Fibroblast of the aortic adventitia (primary cell): ENCODE measurements at places on chromosomes 13 and 19. TPM values are rescaled to one million over a fixed set of nuclear protein-coding genes. Genes with fewer than 3 reads are reported as not detected.

GRCh38 chr19:39385629-39386411 is 5.1 kb downstream of the PAF1 start:
- no peak for DNase-seq

- DNase-seq: no peak
Observed at GRCh38 chr13:95181586-95181985, 119.7 kb downstream of the ABCC4 start.

GRCh38 chr13:18991060-18991459 is 190.6 kb downstream of the TUBA3C start:
- no peak for DNase-seq

Gene ZNF43
- 9.8 and 13.6 TPM in 2 replicates for total RNA-seq

DNA sequence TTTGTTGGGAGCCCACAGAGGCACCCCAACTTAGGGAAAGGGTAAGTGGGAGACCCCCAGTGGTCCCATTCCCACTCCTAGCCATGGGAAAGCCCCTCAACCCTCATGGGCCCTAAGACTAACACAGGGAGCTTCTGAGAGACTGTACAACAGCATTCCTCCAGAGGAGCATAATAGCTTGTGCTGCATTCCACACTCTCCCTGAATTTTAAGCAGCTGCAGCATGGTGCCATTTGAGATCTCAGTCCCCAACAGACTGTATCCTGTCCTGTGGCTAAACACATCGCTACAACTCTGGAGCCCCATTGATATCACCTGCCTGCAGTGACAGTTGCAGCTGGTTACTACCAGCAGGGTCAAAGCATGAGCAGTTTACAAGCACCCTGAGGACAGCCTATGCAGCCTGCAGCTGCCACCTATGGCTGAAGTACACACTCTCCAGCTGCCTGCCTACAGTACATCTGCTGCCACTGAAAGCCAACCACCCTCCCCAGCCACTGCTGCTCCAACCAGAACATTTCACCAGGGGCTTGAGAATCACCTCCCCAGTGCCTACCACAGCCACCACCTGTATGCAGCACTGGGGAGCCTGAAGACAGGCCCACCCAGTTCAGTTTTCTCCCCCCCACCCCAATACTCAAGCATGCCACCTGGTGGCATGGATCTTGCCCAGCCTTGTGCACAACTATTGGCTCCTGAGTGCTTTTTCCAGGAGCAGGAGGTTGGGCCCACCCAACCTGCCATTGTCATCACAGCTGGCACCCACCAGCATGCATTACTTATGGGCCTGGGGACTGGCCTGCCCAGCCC is 557.3 kb downstream of the GPC5 start:
- no peak for DNase-seq

DNA sequence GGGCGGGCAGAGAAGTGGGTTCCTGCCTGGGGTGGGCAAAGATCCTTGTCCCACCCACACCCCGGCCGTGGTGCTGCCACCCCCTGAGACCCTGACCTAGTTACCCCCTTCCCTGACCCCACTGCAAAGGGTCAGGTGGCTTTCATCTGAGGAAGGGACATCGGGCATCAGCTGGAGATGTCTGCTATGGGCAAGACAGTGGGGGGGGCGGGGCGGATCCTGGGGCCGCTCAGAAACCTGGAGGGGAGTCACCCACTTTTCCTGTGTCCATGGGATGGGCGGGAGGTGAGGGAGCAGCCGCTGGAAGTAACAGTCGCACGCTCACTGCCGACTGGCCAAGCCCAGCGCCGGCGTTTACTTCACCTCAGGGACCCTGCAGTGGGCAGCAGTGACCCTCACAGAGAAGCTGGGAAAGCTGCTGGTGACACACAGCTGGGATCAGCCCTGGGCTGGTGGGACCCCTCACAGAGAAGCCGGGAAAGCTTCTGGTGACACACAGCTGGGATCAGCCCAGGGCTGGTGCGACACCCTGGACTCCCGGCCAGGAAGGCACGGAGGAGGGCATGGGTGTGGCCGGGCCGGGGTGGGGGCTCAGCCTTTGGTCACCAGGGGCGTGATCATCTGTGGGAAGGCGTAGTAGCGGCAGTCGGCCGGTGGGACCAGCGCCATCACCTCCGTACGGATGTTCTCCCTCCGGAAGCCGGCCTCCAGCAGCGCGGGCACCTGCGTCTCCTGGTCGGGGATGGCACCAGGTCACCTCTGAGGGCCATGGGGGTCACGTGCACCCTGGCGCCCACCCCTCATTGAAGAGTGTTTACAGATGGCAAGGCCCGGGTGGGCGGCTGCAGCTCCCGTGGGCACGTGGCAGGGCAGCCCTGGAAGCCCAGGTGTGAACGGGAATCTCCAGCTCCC is 4.3 kb downstream of the GAMT start:
- no peak for DNase-seq

- DNase-seq: no peak
Observed at GRCh38 chr19:2615782-2616181, 86.7 kb downstream of the GNG7 start.

DNA sequence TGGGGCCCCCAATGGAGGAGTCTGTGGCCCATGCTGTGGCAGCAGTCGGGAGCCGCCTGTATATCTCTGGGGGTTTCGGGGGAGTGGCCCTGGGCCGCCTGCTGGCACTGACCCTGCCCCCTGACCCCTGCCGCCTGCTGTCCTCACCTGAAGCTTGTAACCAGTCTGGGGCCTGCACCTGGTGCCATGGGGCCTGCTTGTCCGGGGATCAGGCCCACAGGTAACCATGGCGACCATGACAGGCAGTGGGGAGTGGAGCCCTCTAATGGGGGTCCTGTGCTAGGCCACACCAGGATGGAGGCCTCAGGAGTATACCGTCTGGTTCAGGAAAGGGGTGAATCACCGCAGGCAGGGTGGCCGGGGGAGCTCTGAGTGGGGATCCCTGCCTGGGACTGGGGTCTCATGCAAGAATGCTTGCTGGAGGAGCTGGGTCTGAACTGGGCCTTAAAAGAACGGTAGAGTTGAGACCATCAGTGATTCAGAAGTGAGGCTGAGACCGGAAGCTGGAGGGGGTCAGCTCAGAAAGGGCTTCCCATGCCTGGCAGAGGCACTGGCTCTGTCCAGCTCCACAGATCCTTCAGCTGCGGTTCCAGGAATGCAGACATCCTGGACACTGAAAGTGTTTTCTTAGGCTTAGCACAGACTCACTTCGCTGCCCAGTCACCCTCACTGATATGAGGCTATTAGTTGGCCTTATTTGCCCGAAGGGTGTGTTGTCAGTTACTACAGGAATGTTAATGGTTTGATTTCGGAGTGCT is 29.1 kb downstream of the CNFN start:
- peak; percentile 76 for DNase-seq

Gene ADGRE1
- total RNA-seq: not detected in 2 replicates

DNA sequence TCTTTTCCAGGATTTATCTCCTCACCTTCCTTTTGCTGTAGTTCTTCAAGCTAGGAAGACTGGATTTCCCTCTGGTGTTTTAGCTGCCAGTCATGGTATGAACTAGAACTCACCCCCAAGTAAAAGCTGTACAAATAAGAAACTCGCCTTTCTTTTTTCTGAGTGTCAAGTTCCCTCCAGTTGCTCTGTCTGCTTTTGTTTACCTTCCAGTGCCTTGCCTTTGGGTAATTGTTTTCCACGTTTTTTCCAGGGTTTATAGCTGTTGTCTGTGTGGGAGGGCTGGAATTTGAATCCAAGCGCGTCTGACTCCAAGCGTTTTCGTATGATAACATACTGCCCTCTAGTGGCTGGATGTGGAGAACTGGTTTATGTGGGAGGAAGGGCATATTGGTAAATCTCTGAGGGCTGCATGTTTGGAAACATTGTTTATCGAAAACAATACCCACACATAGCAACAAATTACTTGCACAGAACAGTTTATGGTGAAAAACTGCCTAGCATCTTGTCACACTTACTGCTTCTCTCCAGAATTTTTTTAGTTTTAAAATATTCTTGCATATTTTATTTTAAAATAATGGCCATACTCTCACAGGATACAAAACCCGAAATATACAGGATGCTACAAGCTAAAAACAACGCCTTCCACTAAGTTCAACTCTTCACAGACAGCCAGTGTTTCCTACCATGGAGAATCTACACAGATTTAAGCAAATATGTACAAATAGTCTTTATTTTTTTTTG is 19.2 kb downstream of the RCN3 start:
- peak; percentile 92 for DNase-seq

Gene DKKL1
- total RNA-seq: 0.18 TPM in 1 of 2 replicates, not detected in the other

Gene HRC
- not detected in 2 replicates for total RNA-seq

DNA sequence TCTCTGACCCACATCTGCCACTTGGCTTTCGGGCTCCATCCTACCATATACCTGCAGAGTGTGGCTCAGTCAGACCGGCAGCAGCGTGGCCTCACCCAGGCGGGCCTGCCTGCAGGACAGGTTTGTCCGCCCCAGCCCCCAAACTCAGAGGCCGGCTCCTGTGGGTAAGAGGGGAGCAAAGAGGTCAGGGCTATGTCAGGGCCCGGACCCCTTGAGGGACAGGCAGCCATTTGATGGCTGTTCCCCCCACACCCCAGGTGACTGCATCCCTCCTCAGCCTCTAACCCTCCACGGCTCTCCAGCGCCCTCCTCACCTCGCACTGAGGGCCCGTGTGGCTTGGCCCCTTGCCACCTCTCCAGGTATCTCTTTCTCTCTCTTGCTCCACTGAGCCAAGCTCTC is 12.3 kb upstream of the ZBTB32 start:
- no peak for DNase-seq

Gene RFPL4A
- not detected in 2 replicates for total RNA-seq

DNA sequence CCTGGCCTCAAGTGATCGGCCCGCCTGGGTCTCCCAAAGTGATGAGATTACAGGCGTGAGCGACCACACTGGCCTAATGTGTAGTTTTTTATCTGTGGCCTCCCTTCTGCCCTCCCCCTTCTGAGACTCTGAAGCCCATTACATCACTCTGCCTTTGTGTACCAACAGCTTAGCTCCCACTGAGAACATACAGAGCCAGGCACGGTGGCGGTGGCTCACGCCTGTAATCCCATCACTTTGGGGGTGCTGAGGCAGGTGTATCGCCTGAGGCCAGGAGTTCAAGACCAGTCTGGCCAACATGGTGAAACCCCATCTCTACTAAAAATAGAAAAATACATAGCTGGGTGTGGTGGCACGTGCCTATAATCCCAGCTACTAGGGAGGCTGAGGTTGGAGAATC is 12.6 kb downstream of the NCR1 start:
- no peak for DNase-seq

GRCh38 chr19:41198559-41198958 is 5.5 kb downstream of the CYP2S1 start:
- DNase-seq: no peak

Gene GFY
- not detected in 2 replicates for total RNA-seq

- DNase-seq: no peak
Observed at GRCh38 chr13:107025991-107026390, 458.1 kb upstream of the ARGLU1 start.

- DNase-seq: no peak
Observed at GRCh38 chr19:46303322-46303690, 6.5 kb downstream of the HIF3A start.
